Activated naive CD8-positive, alpha-beta T cell treated with anti-CD3 and anti-CD28 coated beads, Interleukin-2, amount 50 U/mL, for 24 hours (primary cell): ENCODE measurements at places on chromosomes 12 and 14.

- no peak for DNase-seq
These were observed 88.2 kb upstream of the PTGDR start for GRCh38 chr14:52179141-52179790.

- DNase-seq: no peak
These were observed 28.7 kb upstream of the OR4E1 start for GRCh38 chr14:21702316-21702715.

DNA sequence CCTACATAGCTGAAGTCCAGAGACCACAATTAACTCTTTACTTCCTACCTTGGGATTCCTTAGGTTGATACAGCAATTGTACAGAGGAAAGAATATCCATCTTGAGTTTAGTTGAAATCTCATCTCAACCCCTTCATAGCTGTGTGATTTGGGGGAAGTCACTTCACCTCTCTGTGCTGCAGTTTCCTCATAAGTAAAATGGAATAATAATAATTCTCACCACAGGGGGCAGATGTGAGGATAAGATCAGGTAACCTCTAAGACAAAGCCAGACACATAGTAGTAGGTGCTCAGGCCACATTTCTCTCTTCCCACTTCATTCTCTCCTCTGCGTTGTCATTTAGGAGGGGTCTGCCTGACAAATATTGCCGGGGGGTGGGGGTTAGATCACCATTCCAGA is 6.7 kb downstream of the FOXN4 start:
- DNase-seq: no peak

DNA sequence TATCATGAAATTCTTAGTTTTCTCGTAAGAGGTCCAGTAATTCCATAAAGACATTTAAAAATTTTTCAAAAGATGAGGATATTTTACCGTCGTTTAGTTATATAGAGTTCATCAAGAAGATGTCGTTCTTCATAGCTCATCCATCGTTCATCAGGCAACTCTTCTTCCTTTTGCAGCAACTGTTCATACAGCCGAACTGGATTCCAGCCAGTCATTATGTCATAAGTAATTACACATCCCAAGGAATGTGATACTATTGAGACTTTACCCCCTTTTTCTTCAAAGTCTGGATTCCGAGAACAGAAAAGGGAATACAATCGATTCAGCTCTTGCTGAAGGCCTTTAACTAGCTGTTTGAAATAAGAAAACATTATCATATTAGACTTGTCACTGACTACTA is 90.3 kb downstream of the DDHD1 start:
- DNase-seq: no peak

GRCh38 chr12:104286516-104287482 is 16.7 kb upstream of the EID3 start:
- DNase-seq: peak; percentile 83

DNA sequence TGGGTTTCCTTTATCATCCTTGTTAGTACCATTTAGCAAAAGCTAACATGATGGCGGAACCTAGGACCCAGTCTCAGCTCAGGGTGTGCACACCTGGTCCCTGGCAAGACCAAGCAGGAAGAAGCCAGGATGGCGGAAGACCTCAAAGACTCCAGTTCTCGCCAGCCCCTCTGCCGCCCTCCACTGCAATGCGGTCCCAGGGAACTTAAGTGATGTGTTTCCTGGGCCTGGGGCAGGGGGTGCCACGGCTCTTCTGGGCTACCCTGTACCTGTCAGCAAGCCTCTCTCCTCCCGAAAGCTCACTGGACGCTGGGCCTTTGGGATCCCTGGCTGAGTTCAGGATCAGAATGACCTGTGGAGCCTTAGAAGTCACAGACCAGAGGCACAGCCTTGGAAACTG is 71.3 kb downstream of the FBXL14 start:
- no peak for DNase-seq

DNA sequence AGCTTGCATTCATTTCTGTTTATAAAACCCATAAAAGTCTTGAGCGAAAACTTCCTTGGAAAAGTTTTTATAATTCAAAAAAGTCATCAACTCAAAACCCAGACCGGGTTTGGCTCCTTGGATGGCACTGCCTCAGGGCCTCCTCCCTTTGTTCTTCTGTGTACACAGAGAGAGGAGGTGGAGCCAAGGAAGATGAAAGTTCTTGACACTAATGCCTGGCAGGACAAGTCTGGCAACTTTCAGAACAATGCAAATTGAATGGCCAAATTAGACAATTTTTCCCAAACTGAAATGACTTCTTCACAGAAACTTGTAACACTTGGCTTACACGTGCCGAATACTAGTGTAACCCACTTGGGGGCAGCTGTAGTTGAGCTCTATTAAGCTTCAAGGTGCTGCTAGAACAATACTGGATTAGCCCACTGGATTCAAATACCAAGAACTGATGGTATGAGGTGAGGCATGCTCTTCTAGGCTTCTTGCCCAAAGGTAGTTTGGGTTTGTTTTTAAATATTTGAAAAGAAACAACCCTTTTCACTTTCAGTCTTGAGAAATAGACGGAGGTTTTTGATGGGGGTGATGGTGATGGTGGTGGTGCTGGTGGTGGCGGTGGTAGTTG is 86.6 kb upstream of the FRMD6 start:
- DNase-seq: no peak

DNA sequence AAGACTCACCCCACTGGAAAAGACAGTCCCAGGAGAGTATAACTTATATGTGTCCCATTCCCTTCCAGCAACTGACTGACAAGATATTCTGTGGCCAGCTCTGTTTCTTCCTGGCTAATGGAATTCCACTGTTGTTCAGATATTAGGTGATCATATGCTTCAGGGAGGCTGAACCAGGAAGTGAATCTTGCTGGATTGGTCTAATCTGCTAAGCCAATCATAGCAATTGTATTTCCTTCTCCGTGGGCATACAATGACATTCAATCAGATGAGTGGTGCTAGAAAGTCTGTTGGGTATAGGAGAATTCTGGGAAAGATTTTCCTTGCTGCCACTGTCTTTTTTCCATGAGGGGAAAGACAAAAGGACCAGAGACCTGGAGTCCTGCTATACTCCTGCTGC is 12.1 kb downstream of the PYGL start:
- DNase-seq: no peak

DNA sequence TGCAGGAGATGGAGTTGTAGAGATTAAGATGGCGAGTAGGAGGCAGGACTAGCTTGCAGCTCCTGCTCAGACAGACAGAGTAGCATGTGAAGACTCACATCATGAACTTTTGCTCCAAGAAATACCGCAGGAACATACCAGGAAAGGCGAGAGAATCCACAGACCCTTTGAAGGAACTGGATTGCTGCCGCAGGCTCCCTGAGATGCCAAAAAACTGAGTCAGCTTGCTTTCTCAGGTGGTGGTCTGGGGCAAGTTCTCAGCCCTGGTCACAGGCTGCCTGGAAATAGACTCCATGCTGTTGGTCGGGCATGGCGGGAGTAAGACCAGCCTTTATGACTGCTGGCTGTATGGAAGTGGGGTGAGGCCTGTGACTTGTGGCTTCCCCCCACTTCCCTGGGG is 163.6 kb upstream of the NAV3 start:
- no peak for DNase-seq

DNA sequence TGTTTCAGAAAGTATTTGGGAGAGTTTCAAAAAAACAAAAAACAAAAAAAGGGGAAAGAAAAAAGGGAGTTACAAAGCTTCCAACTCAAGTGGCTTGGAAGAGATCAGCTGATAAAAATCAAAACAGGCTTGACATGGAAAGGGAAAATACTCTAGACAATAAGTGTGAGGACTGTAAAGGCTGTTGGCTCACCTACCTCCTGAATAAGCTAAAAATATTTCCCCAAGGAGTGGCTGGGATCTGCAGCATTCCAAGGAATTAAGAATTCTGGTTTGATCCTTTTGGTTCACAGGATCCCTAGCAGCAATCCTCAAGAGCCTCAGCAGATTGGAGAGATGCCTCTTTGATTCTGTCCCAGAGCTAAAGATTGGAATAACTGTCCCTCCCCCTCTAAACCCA is 11.2 kb upstream of the AJUBA start:
- DNase-seq: no peak
